ENCODE measurements at places on chromosomes 2 and 18.

GRCh38 chr2:160493227-160494028 is at the start of gene RBMS1:
RBMS1 (minus strand) TSS chr2:160493807; CDS start chr2:160493363, 444 bp downstream.
- DNase-seq, result no peak

- no peak for DNase-seq
Measured at GRCh38 chr2:238099714-238100048, 459 bp upstream of the ESPNL start.

GRCh38 chr18:46278481-46279465 is 174.6 kb downstream of the HAUS1 start:
- no peak for DNase-seq

DNA sequence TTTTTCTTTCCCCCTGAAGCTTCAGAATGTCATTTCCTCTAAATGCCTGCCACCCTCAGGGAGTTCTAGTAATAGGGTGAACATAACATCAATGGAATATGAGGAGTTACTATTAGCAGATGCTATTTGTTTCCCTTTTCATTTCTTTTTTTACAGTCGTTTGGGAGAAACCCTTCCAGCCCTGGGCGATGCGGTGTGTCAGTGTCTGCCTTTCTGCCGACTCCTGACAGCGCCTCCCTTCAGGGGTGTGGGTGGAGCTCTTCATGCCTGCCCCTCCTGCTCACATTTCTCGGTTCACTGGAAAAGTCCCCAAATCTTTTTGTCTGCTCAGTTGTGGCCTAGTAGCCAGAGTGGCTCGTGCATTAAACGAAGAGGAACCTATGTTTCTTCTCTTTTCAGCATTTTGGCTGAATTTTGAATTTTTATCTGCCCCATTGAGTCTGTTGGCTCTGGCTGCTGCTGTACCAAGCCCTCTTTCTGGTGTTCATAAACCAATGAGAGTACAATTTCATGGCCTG is 72.3 kb downstream of the FMNL2 start:
- no peak for DNase-seq

DNA sequence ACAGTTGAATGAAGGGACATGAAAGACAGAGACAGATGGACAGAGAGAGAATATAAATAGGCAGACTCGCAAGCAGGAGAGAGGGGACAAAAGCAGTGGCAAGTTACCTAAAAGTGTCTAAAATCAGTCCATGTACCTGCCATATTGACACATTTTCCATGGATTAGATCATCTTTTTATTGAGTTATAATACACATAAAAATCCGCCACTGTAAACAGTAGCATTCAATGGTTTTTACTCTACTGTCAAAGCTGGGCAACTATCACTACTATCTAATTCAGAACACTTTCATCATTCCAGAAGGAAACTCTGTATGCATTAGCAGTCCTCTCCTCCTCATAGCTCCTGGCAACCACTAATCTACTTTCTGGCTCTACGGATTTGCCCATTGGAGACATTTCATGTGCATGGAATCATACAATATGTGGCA is 10.1 kb downstream of the CFAP210 start:
- DNase-seq, result no peak

- DNase-seq, result no peak
Measured at GRCh38 chr2:97657986-97658690, 5.7 kb downstream of the ACTR1B start.

- DNase-seq, result no peak
Measured at GRCh38 chr2:101303688-101304087, 4.8 kb downstream of the RNF149 start.

- peak; percentile 92 for DNase-seq
Measured at GRCh38 chr2:12430407-12431133, 286.2 kb upstream of the TRIB2 start.

GRCh38 chr2:138036522-138036921 is 72.2 kb downstream of the HNMT start:
- DNase-seq, result no peak

- DNase-seq, result no peak
Measured at GRCh38 chr2:167440382-167440781, 552.1 kb downstream of the XIRP2 start.

- DNase-seq, result peak; percentile 80
Measured at GRCh38 chr2:8575038-8575833, 106.6 kb upstream of the ID2 start.

- peak; percentile 90 for DNase-seq
Measured at GRCh38 chr2:196987649-196988364, 61.3 kb upstream of the PGAP1 start.

- no peak for DNase-seq
Measured at GRCh38 chr2:102179061-102179460, 7.8 kb upstream of the IL1RL2 start.

- DNase-seq, result no peak
Measured at GRCh38 chr2:130966149-130966774, 127.0 kb downstream of the FAM168B start.

- peak; percentile 16 for DNase-seq
Measured at GRCh38 chr2:188369365-188369764, 77.7 kb downstream of the GULP1 start.

DNA sequence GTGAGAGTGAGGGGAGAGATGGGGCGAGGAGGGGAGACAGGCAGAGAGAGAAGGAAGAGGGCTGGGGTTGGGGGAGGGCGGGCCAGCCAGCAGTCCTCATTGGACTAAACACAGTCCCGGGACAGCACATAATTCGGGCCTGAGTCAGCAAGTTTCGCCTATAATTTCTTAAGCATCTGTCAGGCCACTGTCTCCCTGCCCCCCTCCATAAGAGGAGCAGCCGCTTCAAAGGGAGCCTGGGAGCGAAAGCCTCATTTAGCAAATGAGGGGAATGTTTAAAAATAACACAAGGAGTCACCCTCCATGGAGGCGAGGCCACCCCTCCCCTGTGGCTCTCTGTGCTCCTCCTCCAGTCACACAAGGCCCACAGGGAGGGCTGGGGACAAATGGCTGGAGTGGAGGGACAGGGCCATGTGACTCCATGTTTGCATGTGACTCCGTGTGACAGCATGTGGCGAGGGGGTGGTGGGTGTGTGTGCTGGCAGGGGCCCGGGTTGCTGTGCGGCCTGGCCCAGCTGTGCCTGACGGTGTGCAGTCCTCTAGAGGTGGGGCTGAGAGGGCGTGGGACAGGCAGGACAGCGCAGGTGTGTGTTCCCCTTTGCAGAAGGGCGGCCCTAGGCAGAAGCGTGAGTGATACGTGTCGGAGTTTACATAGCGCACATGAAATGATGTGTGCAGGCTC is 162.4 kb downstream of the CELF4 start:
- no peak for DNase-seq

- DNase-seq, result no peak
Measured at GRCh38 chr2:23617811-23618215, 232.8 kb downstream of the KLHL29 start.

DNA sequence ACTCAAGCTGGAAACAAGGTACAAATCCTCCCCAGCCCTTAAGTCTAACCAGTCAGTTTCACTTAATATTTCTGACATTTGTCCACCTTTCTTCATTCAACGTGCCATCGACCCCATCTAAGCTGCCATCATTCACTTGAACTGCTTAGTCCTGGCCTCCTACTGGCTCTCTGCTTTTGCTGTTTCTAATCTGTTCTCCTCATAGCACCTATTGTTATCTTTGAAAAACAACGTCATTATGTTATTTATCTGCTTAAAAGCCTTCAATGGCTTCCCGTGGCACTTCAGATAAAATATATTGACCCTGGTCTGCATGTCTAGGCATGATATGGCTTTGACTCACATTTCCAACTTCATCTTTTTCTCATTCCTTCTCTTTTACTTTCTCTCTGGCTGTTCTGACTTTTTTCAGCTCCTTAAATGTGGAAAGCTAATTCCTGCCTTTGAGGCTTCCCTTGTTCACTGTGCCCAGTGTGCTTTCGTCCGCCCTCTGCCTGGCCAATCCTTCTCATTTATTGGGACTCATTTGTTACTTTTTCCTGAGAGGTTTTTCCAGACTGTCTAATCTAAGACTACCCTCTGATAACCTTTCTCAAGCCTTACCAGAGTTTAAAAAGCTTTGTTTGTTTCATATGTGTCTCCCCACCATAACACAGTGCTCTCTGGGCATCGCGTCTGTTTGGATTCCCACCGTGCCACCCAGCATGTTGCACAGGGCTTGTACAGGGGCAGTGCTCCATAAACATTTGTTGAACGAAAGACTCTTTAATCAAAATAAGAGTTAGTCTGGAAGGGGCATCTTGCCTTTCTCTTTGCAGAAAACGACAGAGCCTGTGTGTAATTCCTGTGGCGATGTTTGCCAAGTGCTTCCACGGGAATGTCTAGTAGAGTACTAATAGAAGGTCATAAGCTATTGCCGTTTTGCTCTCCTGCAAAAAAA is 183.9 kb downstream of the FMNL2 start:
- DNase-seq, result no peak

DNA sequence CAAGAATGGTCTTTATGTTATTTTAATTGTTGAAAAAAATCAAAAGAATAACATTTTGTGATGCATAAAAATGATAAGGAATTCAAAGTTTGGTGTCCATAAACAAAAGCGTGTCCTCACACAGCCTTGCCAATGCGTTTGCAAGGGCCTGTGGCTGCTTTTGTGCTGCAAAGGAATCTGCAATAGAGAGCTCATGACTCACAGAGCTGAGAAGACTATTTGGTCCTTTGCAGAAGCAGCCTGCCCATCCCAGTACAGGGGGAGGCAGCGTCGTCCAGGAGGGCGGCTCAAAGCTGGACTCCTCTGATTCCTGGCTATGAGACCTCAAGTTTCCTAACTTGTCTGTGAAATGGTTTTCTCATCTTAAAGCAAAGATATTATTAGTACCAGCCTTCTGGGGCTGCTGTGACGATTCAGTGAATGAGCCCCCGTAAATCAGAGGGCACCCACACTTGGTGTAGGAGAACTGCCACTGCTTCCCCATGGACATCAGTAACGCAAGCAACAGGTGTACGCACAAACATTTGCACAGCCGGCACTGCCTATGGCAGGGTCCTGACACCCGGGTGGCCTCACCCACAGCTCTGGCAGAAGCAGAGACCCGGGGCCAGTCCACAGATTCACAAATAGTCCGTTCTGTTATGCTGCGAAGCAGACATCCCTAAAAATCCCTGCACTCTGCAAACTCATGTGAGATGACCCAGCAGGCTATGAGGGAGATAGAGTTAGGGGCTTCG is 70.6 kb upstream of the ASAP2 start:
- no peak for DNase-seq

DNA sequence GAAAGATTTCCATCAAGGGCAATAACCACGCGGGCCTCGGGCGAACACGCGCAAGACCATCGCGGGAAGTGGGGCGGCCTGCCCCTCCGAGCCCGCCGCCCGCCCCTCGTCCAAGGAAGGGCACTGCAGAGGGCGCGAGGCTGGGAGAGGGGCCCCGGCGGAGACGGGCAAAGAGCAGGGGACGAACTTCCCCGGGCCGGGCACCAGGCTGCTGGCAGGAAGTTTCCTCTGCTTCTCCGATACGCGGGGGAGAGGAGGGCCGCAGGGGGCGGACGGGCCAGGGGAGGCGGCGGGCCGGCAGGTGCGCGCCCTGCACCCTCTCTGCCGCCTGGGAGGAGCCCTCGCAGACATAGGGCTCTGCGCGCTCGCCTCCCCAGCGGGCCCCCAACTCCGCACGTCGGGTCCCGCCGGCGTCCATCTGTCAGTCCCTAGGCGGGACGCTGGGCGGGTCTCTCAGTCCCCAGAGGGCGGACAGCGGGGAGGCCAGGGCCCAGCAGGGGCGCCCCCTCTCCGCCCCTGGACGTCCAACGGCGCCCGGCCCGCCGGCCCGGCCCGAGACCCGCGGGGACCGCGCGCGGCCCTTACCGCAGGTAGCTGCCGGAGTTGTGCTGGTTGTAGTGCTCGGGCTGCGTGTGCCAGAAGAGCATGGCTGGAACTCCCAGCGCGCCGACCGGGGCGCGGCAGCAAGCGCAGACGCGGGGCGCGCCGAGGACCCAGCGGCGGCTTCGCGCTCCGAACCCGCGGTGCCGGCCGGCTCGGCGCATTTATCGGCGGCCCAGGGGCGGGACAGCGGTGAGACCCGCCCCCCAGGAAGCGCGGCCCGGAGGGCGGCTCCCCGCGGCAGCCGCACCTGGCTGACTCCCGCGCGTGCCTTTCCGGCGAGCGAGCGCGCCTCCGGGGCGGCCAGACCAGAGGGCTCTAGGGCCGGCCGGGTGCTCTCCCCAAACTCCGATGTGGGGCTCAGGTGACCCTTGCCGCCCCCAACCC is at the start of gene TFCP2L1:
Gene TFCP2L1, minus strand, starts transcription at position 740 of the 987 bp plus-strand sequence. Its CDS starts 93 bp downstream, at position 647.
- no peak for DNase-seq

GRCh38 chr2:147027436-147027835 is 817.4 kb upstream of the ACVR2A start:
- DNase-seq, result no peak

DNA sequence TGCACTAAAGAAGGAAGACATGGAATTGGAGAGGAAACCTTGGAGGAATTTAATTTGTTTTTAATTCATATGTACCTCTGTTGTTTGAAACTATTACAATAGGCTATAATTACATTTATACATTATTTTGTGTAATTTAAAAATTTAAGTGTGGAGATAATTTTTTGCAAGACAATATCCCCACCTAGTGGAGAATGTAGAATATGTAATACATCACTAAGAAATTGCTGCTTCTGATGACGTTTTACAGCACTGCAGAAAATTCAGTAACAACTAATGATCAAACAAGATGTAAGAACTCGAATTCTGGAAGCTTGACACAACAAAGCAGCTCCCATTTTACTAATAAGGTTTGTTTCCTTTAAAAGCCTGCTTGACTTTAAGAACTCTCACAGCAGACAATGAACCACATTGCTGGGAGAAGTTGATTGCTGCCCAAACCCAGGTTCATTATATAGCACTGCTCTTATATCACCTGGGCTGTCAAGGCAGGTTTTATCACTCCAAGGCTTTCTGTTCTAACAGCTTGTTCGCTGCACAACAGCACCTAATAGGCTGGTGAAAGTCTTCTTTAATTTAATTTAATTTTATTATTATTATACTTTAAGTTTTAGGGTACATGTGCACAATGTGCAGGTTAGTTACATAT is 53.4 kb downstream of the THADA start:
- DNase-seq, result peak; percentile 46

GRCh38 chr2:149342509-149342908 is 12.1 kb downstream of the LYPD6 start:
- DNase-seq, result no peak

DNA sequence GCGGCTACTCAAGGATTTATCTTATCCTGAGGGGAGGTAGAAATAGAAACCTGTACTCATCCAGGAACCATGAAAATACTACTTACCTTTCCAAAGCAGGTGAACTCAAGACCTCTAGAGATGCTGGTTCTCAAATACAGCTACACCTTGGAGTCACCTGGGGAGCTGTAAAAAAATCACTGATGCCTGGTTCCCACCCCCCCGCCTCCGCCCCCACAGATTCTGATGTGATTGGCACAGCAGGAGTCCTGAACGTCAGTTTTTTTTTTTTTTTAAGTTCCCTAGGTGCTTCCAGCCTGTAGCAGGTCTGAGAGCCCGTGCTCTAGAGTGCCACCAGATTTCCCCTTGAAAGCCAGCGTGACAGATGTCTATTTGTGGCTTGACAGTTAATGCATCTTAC is 113.6 kb downstream of the MRO start:
- DNase-seq, result no peak
